ENCODE measurements at places on chromosomes 5 and 9.
A peak's percentile ranks its signal among the peaks of the same experiment; 100 is the strongest.

DNA sequence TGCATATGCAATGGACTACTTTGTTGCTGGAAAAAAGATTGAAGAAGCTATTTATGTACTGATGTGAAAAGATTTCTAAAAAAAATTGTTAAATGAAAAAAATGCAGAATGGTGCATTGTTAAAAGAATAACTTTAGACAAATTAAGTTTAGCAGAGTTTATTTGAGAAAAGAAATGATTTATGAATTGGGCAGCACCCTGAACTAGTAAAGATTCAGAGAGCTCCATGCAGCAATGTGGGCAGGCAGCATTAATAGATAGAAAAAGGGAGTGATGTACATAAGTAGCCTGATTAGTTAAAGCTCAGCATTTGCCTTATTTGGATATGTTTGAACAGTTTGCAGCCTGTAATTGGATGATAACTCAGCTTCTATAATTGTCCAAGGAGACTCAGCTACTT is 677.9 kb upstream of the SEMA6A start:
- no peak for DNase-seq

DNA sequence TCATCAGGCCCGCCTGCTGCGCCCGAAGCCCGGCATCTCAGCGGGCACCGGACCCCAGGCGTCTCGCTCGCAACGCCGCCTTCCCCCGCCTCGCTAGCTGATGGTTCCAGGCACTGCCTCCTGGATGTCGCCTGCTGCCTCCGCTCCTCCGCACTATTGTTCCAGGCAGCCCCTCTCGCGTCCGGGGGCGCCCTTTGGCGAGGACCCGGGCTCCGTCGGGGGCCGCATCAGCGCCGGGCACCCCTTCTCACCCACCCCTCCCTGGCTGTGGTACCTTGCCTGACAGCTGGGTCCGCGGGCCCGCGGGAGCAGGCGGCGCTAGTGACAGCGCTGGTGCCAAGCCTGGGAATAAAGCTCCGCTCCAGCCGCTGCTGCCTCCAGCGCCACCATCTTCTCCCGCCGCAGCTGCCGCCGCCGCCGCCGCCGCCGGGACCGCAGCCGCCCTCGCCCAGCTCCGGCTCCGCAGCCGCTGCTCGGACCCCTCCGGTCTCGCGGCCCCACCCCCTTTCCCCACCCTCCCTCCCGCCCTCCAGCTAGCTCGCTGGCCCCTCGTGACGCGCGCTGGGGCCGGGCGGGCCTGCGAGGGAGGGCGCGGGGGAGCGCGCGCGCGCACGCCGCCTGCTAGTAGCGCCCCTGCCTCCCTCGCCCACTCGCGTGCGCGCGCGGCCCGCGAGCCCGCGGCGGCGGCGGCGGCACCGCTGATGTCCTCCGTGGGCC is at the start of gene APBA1:
APBA1 (minus strand) TSS at position 493 of the 717 bp plus-strand sequence.
- peak; percentile 6 for DNase-seq

GRCh38 chr5:120465436-120465961 is 1.4 kb downstream of the PRR16 start:
- no peak for DNase-seq

GRCh38 chr5:176680226-176680563 is 32.9 kb downstream of the TSPAN17 start:
- no peak for DNase-seq

GRCh38 chr5:5939759-5940370 is 438.5 kb downstream of the MED10 start:
- DNase-seq, result no peak

GRCh38 chr9:89549031-89549644 is 51.2 kb upstream of the SEMA4D start:
- DNase-seq, result peak; percentile 70

- DNase-seq, result no peak
Measured at GRCh38 chr9:33254211-33254610, 10.3 kb downstream of the BAG1 start.

DNA sequence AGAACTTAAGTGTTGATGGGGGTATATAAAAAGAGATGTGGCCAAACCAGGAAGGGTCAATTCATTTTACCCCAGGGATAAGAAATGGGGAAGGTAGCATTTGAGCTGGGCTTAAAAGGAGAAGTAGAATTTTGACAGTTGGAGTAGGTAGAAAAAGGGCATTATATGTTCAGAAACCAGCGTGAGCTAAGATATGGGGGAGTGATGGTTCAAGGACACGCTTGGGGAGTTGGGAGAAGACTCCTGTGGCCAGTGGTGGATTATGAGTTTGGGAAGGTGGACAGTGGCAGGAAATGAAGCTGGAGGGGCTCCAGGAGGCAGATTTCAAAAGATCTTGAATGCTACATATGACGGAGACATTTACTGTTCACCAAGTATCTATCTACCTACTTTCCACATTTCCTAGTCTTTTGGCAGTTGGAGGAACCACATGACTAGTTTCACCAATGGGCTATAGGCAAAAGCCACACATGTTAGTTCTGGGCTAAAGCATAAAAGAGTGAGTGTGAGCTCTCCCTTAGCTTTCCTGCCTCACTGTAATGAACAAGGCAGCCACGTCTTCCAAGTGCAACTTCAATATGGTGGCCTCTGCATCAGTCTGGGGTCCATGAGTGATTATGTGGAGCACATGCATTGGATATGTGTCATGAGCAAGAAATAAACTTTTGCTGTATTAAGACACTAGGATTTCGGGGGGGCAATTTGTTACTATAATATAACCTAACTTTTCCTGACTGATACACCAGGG is 15.7 kb upstream of the GSN start:
- no peak for DNase-seq

Data from LoVo (cell line).